Endothelial cell (in vitro differentiated cells): ENCODE measurements at places on chromosomes 12 and 14. TPM values are rescaled to one million over a fixed set of nuclear protein-coding genes. Genes with fewer than 3 reads are reported as not detected.

- DNase-seq, result no peak
Measured at GRCh38 chr12:5716976-5717375, 228.1 kb downstream of the ANO2 start.

GRCh38 chr14:74324931-74325361, 22.2 kb upstream of the ABCD4 start:
- no peak for DNase-seq

DNA sequence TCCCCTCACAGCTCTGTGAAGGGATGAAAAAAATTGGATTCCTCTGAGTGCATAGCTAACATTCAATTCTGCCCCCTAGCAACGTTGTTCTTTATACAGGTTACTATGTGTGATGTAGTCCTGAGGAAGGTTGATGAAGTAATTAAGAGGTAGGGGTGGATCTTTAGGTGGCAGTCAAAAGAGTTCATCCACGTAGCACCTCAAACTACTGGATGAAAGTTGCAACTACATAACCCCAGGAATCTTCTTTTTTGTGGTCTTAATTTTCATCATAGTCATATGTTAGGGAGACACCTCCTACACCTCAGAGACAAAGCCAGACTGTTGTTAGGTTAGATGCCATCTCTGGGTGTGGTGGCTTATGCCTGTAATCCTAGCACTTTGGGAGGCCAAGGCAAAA, 10.2 kb upstream of the NFE2 start:
- no peak for DNase-seq

DNA sequence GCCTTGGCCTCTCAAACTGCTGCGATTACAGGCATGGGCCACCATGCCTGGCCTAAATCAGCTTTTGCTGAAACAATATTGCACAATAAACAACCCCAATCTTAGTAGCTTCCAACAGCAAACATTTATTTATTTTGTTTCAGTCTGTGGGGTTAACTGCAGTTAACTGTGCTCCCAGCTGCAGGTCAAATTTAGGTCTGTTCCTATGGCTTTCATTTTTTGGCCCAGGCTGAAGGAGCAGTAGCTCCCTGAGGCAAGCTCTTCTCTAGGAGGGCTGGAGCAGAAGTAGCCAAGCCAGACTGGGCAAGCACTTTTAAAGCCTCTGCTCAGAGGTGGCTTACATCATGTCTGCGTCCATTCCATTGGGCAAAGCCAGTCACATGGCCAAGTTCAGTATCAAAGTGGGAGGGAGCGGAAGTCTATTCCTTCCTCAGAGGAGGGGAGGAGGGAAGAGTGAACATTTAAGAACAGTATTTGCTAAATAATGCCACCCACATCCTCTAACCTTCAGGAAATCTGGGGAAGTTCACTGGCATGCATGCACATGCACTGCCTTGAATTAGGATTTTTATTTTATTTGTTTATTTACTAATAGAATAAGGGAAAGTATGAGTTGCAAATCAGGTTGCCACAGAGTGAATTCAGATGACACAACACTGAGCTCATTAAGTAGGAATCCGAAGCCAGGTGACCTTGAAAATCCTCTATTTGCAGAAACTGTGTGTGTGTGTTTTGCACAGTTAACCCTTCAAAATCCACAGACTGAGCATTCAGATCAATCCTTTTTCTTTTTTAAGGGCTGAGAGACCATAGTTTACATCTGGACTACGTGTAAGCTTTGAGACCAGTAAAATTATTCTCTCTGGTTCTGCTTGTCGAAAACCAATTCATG, 122.0 kb upstream of the SEL1L start:
- no peak for DNase-seq

- no peak for DNase-seq
Measured at GRCh38 chr14:98198385-98198784, 1073.6 kb downstream of the BCL11B start.

DNA sequence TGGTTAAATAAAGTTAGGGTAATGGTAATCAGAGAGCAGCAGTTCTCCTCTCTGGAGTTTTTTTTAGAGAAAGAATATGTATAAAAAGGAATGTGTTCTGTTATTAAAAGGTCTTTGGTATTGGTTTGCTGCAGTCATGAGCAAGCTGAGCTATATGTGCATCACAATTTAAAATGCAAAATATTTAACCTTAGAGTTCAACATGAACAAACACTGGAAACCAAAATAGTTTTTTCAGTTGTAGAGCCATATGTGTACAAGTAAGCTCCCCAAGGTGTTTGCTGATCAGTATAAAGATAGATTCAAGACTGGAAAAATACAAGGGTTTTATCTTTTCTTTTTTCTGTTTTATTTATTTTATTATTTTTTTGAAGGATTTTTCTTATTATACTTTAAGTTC, 245.0 kb downstream of the NUBPL start:
- DNase-seq, result no peak

- DNase-seq, result no peak
Measured at GRCh38 chr12:111869671-111870070, 27.6 kb downstream of the MAPKAPK5 start.

DNA sequence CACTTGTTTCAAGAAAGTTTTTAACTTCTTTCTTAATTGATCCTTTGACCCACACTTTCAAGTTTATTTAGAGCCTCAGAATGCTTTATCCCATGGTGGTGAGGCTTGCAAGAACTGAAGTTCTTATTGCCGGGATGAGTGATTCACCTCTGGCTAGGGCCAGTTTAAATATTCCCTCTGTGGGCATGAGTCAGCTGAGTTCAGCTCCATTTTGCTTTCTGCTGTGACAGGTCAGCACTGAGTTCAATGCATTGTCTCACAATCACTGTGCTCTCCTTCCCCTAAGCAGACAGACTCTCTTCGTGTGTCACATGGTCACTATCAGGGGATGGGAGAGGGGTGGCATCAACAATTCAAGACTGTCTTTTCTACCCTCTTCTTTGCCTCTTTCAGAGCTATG, 514.6 kb upstream of the FBXO33 start:
- no peak for DNase-seq

- DNase-seq, result no peak
Measured at GRCh38 chr14:36443374-36443773, 76.7 kb downstream of the NKX2-1 start.

DNA sequence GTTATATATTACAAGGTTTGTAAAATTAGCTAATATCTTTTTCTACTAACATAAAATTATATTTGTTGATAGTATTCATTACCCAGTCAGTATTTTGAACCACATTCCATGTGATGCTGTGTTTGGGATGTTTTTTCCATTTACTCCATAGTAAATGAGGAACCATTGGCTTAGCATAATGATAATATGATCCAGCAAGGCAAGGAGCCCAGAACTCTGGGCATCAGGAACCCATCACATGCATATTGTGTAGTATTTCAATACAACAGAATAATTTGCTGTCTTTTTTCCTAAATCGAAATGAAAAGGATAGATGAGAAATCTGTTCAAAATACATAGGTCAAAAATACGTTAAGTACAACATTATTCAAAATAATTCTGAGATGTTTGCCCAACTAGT, 48.7 kb upstream of the GARIN2 start:
- DNase-seq, result no peak

GRCh38 chr14:103220134-103220981, 97.1 kb downstream of the TNFAIP2 start:
- DNase-seq, result peak; percentile 21

COX8C gene
- not detected for total RNA-seq

DEPDC4 gene
- 0.82 TPM for total RNA-seq

MGST1 gene
- 55.9 TPM for total RNA-seq

NRIP2 gene
- total RNA-seq, result 0.13 TPM
